ENCODE measurements at places on chromosomes 16 and 17.
A peak's percentile ranks its signal among the peaks of the same experiment; 100 is the strongest.

DNA sequence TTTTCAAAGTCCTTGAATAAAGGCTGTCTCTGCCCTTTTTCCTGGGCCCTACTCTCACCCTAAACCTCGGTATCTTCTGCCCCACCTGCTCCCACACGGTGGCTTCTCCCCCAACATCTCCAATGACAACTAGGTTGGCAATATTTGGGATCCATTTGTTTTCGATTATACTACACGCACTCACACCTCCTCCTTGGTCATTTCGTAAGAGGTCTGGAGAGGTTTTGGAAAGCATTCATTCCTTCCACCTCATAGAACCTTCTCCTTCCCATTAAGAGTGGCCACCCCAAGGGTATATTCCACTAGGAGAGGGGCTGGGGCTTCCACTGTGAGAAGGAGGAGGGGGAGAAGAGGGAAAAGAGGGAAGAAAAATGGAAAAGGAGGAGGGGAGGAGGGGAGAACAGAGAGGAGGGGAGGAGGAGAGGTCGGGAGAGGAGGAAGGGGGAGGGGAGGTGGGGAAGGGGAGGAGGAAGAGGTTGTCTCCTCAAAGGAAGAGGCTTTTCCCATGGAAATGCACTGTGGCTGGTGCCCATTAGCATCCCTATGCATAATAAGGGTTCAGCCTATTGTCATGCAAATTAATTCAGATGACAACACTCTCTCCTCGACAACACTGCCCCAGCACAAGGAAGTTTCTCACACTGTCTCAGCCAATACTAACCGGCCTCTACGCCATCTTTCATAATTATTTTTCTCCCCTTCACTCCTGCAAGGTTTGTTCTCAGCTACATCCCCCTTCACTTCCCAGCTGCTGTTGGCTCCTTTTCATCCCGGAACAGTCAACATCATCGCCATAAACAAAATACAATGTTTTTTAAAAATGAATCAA, 30.0 kb downstream of the SOX9 start:
- DNase-seq: no peak

GRCh38 chr17:8894673-8895578, 27.5 kb upstream of the PIK3R6 start:
- DNase-seq: peak; percentile 68

DNA sequence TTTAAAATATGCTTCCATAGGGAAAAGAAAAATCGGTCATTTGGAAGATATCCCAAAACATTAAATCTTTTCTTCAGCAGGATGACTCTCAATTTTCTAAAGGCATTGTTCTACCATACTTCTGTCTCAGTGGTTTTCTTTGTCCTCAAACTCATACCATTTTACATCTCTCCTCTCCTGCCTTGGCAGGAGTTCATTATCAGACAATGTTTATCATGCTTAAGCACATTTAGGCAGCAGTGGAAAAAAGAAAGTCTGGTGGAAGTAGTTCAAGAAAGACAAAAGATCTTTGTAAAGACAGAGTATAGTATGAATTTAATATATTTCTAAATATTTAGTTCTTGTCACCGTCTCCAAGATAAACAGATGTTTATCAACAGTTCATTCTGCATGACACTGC, 68.2 kb downstream of the CDK12 start:
- no peak for DNase-seq

DNA sequence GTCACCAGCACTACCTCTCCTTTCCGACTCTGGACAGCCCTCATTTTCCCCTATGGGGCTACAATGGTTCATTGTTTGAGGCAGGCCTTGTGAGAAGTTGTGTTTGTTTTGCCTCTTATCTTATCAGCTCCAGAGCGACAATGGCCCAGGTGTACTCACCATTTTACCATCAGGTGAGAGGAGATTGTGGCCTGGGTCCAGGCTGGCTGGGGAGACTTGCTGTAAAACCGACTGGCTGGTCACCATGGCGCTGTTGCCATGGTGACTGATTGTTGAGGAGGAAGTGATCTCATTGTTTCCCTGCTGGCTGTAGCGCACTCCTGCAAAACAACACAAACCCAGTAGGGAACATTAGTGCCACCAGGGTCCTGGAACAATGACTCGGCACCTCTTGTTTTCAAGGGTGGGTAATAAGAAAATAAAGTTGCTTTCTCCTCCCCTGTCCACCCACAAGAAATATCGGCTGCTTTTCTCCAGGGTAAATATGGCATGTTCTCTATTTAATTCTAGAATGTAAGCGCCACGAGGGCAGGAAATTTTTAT, 34.4 kb downstream of the HNF1B start:
- peak; percentile 0 for DNase-seq

GRCh38 chr16:29745853-29746345, at the start of gene C16orf54:
Gene C16orf54 (minus strand): TSS chr16:29745990. CDS start chr16:29744951, 1,039 bp downstream.
- DNase-seq: peak; percentile 97

- DNase-seq: no peak
Observed at GRCh38 chr16:26464576-26465266, 602.0 kb upstream of the C16orf82 start.
